ENCODE measurements at places on chromosomes 4 and X.

- DNase-seq, result no peak
Observed at GRCh38 chr4:172601195-172601594, 567.4 kb upstream of the GALNT7 start.

DNA sequence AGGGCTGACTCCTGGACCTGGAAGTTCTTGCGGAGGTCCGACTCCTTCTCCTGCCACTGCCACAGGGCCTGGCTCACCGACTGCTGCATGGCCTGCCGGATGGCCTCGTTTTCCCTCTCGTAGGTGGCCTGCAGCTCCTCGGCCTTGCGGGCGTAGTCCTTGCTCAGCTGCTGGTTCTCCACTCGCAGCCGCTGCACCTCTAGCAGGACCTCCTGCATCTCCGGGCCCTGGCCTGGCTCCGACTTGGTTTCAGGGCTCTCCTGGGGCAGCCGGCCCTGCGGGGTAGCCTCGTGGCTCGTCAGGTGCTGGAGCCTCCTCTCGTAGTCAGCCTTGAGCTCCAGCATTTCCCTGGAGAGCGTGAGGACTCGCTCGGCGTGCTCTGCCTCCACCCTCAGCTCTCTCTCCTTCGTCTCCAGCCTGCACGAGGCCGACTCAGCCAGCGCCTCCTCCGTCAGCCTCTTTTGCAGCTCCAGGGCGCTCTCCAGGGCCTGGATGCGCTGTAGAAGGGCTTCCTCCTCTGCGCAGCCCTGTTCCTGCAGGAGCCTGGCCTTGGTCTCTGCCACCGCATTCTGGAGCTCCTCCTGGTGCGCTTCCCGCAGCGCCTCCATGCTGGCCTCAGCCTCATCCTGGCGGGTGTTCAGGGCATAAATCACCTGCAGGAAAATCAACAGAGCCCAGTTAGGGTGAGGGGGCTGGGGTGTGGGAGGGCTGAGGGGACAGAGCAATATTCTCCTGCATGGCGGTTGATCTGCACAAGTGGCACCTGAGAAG lies 72.2 kb downstream of the FAM184B start:
- DNase-seq, result no peak

DNA sequence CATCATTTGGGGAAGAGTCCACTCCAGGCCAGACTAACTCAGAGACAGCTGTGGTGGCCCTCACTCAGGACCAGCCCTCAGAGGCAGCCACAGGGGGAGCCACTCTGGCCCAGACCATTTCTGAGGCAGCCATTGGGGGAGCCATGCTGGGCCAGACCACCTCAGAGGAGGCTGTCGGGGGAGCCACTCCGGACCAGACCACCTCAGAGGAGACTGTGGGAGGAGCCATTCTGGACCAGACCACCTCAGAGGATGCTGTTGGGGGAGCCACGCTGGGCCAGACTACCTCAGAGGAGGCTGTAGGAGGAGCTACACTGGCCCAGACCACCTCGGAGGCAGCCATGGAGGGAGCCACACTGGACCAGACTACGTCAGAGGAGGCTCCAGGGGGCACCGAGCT lies 3.3 kb upstream of the ERAS start:
- DNase-seq, result no peak

GRCh38 chr4:105605493-105605892 lies 53.1 kb downstream of the ARHGEF38 start:
- DNase-seq, result peak; percentile 69

DNA sequence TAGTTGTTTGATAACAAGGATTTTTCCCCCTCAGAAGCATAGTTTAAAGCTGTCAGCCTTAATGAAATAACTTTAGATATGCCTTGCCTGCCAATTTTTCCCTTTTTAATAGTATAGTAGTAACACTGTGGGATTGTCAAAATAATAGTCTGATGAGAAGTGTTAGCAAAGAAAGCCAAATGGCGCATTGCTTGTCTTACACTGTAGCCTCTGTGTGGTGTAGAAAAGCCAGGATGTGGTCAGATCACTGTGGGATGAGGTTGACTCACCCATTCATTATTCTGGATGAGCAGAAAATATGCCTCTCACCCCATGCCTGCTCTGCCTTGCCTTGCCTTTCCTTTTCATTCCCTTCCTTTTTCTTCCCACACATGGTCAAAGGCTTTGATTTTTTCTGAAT lies 257.8 kb upstream of the NRK start:
- DNase-seq, result peak; percentile 75

DNA sequence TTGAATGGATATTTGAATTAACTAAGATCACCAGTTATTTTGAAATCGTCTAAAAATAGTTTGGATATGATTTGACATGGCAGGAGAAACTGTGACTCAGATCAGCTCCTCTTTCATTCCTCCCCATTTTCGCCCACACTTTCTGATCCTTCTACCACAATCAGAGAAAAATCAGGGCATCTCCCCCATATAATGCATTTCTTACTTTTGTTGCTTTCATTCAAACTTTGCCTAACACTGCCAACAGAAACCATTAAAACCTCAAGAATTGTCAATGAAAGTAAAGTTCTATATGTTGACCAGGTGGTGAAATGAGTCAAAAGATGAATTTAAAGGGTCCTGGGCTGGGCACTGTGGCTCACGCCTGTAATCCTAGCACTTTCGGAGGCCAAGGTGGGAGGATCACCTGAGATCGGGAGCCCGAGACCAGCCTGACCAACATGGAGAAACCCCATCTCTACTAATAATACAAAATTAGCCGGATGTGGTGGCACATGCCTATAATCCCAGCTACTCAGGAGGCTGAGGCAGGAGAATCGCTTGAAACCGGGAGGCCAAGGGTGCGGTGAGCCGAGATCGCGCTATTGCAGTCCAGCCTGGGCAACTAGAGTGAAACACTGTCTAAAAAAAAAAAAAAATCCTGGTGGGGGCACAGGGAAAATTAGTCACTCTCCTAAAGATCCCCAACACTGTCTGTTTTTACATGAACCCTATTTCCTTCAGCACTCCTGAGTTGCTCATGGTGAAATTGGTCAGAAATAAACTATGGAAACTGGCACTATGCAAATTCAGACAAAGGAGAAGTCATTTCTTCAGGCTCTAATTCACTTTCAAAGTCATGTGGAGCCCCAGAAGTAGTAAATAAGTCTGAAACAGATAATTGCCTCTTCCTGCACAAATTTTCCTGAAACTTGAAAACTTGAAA lies 122.8 kb upstream of the NOCT start:
- DNase-seq, result peak; percentile 63

DNA sequence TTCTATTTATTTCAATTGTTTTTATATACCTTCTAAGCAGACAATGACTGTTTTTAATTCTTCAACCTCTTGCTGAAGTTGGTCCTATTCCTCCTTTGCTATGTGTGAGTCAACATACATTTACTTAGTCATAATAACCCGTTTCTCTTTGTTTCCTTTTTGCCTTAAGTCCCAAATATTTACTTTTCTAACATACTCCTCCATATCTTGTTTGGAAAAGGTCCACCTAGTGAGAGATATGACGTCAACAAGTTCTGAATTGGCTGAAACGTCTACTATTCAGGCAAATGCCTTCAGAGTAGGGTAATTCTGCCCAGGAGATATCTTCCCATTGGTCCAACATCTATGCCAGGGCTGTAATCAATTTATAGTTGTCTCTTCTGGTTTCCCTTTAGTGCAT lies 179.3 kb upstream of the GEMIN8 start:
- peak; percentile 33 for DNase-seq

- no peak for DNase-seq
Observed at GRCh38 chr4:56973336-56973735, 4.1 kb downstream of the NOA1 start.

All from bronchial epithelial cell (primary cell).